HuH-7.5 (cell line): ENCODE measurements at places on chromosomes 12 and 14.

DNA sequence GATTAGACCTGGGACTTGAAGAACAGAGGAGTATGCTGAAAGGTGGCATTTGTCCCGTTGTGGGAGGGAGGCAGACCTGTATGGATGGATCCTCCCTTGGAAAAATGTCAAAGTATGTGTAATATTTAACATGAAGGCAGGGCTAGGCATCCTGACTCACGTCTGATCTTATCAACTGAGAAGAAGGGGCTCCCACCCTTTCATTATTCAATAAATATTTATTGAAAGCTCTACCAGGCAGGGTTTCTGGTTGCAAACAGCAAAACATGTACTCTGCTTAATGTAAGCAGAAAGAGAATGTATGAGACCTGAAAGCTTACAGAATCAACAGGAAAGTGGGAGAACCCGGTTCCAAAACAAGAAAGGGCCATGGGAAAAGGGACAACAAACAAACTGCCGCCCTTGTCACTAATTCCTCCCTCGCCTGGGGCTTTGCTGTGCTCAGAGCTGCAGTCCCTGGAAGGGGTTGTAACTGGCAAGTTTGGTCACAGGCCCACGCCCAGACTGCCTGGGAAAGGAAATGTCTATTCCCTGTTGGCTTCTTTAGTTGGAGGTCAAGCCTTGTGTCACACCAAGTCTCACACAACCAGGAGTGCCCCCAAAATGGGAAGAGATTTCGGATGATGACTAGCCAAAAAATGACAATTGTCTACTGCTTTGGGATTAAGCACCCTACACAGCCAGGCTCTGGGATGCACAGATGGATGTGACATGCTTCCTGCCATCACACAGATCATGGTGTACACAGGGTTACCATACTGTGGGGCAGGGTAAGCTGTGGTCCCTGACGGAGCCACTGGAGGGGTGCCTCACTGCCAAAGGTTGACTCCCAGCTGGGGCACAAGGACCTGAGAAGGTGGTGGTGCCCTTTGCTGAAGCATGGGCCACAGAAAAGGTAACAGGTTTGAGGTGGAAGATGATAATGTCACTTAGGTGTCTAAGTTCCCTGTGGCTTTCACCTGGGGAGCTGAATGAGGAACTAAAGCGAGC lies 36.8 kb downstream of the RAB35 start:
- no peak for DNase-seq

- no peak for DNase-seq
Measured at GRCh38 chr12:99810718-99811593, 163.4 kb downstream of the GARIN6 start.

GRCh38 chr12:118984161-118984943 lies 3.0 kb downstream of the SRRM4 start:
- no peak for DNase-seq

GRCh38 chr12:127925971-127926370 lies 341.0 kb upstream of the TMEM132C start:
- DNase-seq: no peak

DNA sequence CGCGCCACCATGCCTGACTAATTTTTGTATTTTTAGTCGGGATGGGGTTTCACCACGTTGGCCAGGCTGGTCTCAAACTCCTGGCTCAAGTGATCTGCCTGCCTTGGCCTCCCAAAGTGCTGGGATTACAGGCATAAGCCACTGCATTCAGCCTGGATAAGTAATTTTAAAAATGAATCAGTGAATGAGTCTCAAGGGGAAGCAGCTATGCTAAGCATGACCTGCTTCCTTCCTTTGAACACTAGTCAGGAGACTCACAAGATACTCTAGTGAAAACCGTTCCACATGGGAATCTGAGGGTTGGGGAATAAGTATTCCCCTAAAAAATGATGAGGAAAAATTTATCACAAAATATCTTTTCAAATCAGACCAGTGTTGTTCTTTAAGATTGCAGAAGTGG lies 10.7 kb upstream of the FAM234B start:
- no peak for DNase-seq

DNA sequence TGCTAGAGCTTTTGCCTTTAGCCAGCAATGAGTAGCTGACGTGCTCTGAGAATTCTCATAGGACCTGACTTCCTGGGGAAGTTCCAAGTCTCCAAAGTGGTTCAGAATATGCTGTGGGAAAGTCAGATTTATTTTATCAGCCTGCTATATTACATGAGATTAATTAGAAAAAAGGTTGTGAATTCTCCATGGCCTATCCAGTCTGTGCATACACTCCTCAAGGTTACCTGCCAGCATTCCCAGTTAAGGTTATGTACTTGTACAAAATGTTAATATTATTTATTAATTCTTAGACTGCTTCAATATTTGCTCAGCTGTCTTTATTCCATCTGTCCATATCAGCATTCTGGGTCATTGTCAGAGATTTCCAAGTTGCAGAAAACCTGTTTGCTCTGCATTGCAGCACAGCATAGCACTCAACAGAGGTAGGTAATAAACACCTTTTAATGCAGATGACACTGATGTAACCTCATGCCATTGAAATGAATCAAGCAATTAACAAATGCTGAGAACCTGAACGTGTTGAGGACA lies 2.7 kb upstream of the SEL1L start:
- no peak for DNase-seq

DNA sequence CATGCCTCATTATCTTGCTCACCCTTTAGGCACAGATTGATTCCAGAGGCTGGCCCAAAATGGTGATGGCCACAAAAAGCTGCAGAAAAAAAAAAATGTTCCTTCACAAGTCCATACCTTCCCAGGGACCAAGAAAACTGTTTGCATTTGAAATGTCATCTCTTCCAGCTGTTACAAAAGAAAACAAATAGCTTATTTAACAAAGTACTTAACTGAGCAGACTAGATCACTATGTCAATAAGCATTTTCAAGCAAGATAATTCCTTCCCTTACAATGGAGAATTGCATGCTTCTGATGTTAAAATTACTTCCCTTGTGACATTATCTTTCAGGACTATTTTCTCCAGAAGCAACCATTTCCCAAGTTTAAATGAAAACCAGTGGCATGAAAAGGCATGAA lies 377.9 kb upstream of the KITLG start:
- no peak for DNase-seq

GRCh38 chr12:49615725-49616124 lies 7.6 kb upstream of the PRPF40B start:
- no peak for DNase-seq

DNA sequence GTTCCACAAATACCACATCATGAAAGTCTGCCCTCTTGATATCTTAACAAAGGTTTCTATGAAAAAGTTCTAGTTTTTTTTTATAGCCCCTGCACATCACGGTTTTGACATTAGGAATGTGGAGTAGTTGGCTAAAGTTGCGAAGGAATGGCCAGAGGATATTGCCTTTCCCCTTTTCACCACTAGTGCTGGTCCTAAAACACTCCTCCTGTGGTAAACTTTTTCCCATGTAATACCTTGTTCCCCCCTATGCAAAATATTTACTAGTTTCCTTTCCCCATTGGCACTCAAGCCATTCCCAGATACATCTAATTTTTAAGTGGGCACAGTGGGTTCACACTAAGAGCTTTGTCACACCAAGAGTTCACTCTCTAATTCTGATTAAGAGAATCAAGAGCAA lies 33.4 kb downstream of the R3HDM2 start:
- DNase-seq: no peak

DNA sequence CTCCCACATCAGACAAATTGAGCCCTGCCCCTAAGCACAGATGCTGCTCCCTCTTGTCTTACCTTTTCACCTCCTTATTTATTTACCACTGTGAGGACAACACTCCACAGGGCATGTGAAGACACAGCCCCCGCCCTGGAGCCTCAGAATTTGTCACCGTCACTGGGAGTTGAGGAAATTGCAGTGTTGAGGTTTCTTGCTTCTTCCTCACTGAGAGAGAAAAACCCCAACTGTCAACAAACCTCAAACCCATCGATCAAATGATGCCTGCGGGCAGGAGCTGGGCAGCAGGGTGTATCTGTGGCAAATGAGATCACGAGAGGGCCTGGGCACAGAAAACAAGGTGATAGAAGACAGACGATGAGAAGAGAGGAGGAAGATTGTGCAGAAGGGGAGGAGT lies 30.5 kb upstream of the PLEKHG3 start:
- no peak for DNase-seq

- no peak for DNase-seq
Measured at GRCh38 chr12:32471591-32472001, 72.2 kb downstream of the FGD4 start.

GRCh38 chr14:80522411-80522810 lies 311.1 kb upstream of the DIO2 start:
- DNase-seq: no peak

DNA sequence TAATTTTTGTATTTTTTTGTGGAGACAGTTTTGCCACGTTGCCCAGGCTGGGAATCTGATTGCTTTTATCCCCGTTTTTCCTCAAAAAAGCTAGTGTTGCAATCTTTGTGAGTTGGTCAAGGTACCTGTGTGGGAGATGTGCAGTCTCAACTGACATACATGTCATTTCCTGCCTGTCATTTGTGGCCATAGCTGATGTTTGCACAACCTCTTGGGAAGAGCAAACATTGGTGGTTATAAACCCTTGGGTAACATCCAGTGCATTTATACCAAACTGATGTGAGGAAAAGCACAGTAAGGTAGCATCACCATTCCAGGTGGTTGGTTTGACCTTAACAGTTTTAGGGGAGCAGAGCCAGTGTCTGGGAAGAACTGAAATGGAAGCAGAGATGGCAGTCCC lies 54.7 kb downstream of the ATG14 start:
- peak; percentile 42 for DNase-seq

DNA sequence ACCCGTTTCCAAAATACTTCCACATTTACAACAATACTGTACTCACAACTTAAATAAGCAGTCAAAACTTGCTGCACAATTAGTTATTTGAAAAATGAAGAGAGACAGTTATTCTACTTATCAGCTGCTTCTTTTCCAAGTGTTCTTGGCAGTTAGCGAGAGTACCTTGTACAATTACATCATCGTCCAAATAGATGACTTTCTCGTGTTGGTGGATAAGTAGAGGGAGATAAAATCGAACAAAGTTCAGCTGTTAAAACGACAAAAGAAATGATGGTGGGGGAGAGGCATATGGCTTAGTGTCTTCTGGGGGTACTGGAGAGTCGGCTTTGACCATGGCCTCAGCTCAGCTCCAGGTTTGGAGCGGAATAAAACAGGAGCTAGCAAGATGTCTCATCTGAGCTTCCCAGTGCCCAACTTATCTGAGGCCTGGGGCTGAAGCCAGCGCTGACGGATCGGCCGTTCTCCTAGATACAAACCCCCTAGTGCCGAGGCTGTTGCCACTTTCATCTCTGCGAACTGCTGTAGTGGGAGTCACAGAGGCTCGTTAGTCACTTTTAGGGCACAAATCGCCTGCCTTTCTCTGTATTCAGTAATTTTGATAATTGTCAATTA lies 31.7 kb downstream of the TDG start:
- DNase-seq: peak; percentile 15

DNA sequence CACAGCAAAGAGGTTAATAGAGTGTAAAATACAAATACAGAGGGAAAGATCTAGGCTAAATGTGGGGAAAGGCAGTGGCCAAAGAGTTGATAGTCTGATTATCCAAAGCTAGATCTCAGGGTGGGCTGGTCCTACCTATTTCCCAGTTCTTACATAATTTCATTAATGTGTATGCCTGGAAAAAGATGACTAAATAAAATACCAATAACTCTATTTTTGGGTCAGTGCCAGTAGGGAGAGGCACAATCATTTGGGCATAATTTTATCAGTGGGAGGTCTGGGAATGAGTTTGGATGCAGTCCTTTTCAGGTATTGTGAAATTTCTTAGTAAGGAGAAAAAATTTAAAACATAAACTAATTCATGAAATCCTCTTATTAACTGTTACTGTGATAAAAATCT lies 30.6 kb upstream of the CLEC14A start:
- no peak for DNase-seq

DNA sequence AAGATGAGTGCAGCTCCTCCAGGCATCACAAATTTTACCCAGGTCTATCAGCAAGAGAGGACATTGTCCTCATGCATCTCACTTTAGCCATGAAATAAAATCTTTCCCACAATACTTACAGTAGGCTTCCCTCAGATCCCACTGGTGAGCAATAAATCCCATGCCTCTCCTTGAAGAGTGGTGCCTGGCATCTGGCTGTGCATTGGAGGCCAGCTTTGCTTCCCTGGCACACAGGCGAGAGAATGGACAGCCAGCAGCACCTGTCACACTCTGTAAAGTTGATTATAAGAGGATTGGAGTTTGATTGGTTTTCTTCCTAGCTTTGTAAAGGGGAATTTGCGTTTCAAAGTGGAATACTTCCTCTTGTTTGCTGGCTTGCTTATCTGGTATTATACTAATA lies 1153.9 kb downstream of the AACS start:
- no peak for DNase-seq

DNA sequence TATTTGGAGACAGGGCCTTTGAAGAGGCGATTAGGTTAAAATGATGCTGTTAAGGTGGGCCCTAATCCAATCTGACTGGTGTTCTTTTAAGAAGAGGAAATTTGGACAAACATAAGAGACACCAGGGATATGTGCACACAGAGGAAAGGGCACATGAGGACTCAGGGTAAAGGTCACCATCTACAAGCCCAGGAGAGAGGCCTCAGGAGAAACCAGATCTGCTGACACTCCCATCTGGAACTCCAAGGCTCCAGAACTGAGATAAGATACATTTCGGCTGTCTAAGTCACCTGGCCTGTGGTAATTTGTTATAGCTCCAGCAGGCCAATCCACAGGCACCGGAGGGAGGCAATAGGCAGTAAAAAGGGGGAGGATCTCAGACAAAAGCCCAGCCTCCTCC lies 48.6 kb downstream of the KICS2 start:
- DNase-seq: no peak
